HTR-8/SVneo (cell line): ENCODE measurements at places on chromosomes 12 and 14.

GRCh38 chr12:90490355-90490754 is 464.6 kb downstream of the CCER1 start:
- no peak for DNase-seq

DNA sequence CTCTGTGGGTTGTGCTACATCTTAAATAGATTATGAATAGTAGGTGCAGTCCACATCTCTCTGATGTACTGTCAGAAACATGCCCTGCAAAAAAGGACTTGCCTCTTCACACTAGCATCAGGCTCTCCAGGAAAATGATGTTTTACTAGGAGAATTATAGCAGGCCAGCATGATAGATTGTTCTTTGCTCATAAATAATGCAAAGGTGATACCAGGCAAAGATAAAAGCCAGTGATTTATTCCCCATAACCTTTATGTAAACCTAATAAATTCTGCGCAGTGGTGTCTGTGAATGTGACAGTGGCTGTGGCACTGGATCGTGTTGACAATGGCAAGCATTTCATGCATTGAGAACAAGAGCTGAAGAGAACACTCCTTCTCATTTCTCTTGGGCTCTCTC is 646.5 kb upstream of the SEL1L start:
- no peak for DNase-seq

DNA sequence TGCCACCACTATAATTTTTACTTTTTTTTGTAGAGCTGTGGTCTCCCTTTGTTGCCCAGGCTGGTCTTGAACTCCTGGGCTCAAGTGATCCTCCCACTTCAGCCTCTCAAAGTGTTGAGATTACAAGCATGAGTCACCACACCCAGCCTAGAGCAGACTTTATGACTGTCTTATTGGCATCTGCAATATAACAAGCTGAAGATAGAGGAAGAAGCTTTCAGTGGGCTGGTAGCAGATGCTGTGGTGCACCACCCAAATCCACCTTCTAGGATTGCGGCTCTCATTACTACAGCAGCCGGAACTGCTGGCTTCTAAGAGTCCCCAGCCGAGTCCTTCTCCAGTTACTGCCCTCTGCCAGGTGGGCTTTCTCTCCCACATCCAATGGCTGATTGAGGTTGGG is 7.6 kb upstream of the STK38L start:
- DNase-seq: no peak

- no peak for DNase-seq
Observed at GRCh38 chr12:1655225-1655788, 26.3 kb downstream of the WNT5B start.

DNA sequence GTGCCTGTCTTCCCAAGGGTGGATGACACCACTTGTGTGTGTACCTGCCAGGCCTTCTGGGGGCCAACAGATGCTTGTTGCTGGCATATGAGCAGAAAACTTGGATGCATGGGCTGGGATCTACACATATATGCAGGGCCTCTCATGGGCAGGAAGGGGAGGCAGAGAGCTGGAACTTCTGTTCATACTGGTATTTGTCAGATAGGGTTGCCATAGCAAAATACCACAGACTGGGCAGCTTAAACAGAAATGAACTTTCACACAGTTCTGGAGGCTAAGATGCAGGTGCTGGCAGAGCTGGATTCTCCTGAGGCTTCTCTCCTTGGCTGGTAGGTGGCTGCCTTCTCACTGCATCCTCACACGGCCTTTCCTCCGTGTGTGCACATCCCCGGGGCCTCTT is 121.8 kb downstream of the SUDS3 start:
- DNase-seq: no peak

DNA sequence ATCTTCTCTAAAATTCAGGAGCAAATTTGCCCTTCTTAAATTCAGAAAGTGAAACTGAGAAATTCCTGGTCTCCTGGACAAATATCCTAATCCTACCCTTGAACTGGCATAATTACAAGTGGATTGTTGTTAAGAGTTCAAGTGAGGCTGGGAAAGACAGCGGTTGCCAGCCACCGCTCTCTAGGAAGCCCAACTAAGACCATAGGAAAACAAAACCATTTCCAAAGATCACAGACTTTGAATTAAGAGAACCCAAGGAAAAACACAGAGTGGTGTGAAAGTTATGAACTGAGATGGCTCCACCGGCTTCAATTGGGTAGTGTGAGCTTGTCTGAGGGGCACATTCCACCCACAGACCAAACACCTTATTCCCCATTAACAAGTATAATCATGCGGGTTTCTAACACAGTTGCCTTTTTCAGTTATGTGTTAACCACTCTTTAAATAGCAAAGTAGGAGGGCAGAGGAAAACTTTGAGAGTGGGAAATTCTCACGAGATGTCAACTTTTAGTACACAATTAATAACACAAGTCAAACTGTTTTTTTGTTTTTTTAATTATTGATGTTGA is 1628.8 kb upstream of the SEL1L start:
- no peak for DNase-seq

GRCh38 chr12:28079539-28079938 is 107.0 kb upstream of the PTHLH start:
- no peak for DNase-seq

GRCh38 chr12:94925729-94926128 is 77.8 kb downstream of the NDUFA12 start:
- no peak for DNase-seq

- no peak for DNase-seq
Observed at GRCh38 chr12:13079440-13079906, 24.0 kb downstream of the GSG1 start.

DNA sequence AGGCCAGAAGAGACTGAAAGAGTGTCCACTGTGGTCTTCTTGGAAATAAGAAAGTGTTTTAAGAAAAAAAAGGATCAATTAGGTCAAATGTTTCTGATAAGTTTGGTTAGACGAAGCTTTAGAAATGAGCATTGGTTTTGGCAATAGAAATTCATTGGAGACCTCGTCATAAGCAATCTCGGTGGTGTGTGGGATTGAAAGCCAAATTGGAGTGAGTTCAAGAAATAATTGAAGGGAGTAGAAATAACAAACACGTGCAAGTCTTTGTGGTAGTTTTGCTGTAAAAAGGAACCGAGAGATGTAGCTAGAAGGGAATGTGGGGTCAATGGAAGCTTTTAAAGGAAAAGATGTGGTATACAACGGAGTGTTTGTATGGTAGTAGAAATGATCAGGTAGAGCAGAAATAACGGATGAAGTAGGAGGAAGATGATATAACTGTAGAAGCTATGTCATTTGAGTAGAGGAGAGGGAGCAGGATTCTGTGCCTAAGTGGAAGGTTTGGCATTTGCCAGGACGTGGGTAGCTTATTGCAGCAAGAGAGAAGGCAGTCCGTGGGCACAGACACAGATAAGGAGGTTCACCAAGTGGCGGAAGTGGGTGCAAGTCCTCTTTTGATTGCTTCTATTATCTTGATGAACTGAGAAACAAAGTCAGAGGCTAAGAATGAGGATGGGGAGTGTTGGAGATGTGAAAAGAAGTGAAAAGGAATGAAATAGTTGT is 146.2 kb downstream of the DACT1 start:
- DNase-seq: no peak

DNA sequence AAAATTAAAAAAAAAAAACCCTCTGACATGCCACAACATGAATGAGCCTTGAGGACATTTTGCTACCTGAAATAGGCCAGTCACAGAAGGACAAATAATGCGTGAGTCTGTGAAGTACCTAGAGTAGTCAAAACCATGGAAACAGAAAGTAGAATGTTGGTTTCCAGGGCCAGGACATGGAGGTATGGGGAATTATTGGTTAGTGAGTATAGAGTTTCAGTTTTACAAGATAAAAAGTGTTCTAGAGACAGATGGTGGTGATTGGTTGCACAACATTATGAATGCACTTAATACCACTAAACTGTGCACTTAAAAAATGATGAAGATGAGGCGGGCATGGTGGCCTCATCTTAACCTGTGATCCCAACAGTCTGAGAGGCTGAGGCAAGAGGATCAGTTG is 47.6 kb upstream of the ZFP36L1 start:
- DNase-seq: no peak

- no peak for DNase-seq
Observed at GRCh38 chr12:7190268-7191055, 976 bp downstream of the PEX5 start.

- no peak for DNase-seq
Observed at GRCh38 chr12:127245437-127245836, 1021.5 kb upstream of the TMEM132C start.

- DNase-seq: peak; percentile 92
Observed at GRCh38 chr14:76947078-76947837, 81.2 kb downstream of the IRF2BPL start.

DNA sequence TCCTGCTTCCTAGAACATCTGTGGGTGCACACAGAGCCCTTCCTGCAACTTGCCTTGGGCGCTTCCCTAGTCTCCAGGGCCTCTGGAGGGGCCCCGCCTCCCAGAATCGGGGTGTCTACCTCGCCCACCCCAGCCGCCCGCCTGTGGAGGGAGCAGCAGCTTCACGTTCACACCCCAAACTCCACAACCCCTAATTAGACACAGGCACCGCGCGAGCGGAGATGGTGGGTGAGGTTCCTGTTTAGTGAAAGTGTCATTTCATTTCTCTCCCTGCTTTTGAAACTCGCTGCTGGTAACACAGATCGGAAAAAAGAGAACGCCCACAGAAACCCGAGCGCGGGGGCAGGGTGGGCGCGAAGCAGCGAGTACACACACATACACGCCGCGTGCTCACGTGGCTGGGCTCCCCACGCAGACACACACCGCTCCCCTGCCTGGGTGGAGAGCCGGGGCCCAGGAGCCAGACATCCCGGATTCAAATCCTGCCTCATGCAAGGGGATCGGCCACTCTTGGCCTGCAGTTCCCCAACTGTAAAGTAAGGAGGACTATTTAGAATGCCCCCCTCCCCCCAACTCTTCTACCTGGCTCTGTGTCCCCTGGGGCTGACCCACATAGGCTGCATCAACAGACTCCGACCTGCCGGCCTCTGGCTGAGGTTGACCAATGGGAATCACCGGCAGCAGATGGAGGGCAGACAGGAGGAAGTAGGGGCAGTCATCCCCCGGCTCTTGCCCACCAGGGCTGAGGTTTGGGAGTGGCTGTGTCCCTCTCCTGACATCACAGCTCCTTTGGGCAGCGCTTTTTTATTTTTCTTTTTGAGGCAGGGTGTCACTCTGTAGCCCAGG is 79.2 kb upstream of the NCOR2 start:
- no peak for DNase-seq

DNA sequence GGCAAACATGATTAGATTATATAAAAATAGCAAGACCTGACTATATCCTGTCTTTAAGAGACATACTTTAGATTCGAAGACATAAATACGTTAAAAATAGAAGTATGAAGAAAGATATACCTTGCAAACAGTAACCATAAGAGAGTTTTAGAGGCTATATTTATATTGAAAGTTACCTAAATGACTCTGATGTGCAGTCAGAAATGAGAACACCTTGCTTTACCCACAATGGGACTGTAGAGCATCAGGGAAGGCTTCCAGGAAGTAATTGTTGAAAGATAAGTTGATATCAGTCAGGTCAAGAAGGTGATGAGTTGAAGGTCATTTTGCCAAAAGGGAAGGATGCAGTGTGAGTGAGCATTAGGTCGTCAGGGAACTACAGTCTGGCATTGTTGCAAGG is 110.2 kb downstream of the NEDD1 start:
- no peak for DNase-seq

GRCh38 chr12:96570579-96570978 is 81.2 kb downstream of the CFAP54 start:
- DNase-seq: no peak

GRCh38 chr12:23949348-23950209 is at the start of gene SOX5:
TSS of gene SOX5 (minus strand) at chr12:23949670. CDS start at chr12:23949601, 69 bp downstream.
- no peak for DNase-seq

DNA sequence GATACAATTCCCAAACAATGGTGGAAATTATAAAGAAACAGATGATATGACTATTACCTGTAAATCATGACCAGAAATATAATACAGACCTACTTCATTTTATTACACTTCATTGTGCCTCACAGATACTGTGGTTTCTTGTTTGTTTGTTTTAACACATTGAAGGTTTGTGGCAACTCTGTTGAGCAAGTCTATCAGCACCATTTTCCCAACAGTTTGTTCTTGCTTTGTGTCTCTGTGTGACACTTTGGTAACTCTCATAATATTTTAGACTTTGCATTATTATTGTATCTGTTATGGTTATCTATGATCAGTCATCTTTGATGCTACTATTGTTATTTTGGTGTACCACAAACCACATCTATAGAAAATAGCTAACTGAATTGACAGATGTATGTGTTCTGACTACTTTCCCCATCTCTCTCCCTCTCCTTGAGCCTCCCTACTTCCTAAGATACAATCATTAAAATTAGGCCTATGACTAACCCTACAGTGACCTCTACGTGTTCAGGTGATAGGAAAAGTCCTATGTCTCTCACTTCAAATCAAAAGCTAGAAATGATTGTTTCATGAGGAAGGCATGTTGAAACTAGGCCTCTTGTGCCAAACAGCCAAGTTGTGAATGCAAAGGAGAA is 49.1 kb downstream of the FBXO33 start:
- DNase-seq: no peak

DNA sequence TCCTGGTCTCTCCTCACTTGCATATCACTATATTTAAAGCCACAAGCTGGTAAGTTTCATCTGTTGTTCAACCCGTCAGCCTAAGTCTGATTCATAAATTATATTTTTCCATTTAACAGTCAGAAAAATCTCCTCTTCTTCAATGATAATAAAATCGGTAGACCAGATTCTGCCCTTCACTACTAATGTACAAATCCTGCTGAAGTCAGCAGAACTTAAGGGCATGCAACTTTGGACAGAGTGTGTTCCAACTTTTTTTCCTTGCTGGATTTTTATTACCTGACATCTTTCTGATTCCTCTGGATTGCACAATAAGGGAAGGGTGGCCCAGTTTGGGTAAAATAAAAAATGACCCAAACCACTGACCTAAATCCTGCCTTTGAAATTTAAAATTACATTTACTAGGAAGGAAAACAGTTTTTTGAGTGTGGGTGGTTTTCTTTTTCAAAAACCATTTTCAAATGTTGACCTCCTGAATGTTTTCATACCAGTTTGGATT is 125.4 kb upstream of the DIO2 start:
- DNase-seq: no peak

DNA sequence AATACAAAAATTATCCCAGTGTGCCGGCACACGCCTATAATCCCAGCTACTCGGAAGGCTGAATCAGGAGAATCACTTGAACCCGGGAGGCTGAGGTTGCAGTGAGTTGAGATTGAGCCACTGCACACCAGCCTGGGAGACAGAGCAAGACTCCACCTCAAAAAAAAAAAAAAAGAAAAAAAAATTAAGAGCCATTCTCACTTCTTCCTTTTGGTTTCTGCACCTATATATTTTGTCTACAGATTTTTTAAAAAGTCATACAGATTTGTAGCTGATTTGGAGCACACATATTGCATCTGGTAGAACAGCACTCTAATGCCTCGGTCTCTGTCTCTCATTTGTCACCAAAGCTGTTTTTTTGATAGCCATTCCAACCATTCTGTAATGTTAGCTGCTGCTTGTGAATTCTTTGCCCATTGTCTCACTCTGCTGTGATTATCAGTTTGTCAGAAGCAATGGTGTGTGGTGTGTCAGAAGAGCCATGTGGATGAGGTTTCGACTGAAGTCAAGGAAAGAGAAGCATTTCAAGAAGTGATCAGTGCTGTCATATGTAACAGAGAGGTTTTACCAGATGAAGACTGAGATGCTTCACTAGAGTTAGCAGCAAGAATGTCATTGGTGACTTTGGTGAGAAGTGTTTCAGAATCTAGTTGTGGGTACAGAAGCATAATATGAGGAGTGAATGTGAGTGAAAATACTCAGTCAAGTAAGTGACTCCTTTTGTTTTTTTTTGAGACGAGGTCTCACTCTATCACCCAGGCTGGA is 8.7 kb upstream of the KTN1 start:
- no peak for DNase-seq
